ENCODE measurements at places on chromosomes 4 and X.

GRCh38 chrX:3712870-3713224, 602 bp downstream of the PRKX start:
- no peak for DNase-seq

GRCh38 chr4:184400375-184400870, 73.9 kb downstream of the IRF2 start:
- no peak for DNase-seq

- DNase-seq, result no peak
These were observed 89.9 kb downstream of the CEP135 start for GRCh38 chr4:56038487-56039162.

DNA sequence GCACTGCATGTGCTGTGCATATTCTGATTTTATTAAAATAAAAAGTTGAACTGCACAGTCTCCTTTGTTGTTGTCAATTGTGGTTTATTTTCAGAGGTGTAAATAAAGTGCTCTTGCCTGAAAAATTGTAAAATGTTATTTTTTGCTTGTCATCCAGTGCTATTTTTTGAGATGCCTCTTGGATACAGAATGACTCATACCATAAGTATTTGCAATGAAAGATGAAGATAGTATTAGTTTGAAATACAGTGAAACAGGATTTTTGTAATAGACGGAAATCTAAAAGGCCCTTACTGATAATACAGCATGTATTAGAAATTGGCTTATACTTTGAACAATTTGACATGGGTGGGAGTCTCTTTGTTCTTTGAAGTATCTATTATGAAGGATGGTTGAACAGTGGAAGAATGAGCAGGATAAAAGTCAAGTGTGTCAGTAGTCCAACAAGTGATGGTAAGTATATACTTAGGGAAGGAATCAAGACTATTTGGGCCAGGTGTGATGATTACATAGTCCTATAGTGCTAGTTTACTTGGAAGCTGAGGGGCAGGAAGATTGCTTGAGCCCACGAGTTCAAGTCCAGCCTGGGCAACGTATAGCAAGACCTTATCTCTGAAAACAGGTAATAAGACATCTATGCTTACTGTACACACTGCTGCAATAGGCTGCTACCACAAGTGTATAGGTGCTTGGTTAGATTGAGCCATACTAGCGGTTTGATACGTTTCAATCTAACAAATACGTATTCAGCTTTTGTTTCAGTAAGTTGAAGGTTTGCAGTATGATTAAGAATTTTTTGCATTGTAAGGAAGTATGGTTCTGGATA, 16.4 kb downstream of the DDX3X start:
- no peak for DNase-seq

GRCh38 chr4:24210332-24210902, 320.6 kb upstream of the PPARGC1A start:
- DNase-seq, result no peak

GRCh38 chrX:14026121-14026520, 3.6 kb downstream of the GEMIN8 start:
- DNase-seq, result no peak

- DNase-seq, result no peak
These were observed 112.2 kb downstream of the DHX15 start for GRCh38 chr4:24472161-24472510.
